NCI-H2227 treated with DMSO at 0.1 percent for 48 hours (cell line): ENCODE measurements at places on chromosomes 6 and 20.

DNA sequence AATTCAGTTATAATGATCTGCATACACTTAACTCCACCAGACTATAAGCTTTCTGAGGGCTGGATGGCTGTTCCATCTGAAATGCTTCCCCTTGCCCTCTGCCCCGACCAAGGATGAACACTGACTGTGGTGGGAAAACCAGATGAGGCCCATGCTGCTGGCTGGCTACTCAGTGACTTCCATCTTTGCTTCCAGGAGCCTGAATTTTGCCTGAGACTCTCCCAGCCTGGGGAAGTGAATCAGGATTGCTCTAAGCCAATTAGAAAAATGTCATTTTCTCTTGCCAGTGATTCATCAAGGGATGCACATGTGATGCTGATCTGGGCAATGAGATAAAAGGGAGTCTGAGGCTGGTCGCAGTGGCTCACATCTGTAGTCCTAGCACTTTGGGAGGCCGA lies 1.7 kb upstream of the TOMM34 start:
- DNase-seq: no peak

DNA sequence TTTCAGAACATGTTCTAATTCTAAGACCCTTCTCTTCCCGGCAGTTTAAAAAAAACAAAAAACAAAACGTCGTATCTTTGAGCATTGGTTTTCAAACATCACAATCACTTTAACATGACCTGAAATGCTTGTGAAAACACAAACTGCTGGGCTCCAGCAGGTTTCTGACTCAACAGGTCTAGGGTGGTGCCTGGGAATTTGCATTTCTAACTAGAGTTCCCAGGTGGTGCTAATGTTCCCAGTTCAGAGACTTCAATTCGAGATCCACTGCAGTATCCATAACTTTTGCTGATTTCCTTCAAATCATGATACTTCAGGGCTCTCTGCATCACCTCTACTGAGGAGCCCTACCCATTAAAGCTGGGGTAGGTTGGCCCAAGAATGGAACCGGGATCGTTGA lies 850 bp upstream of the SMPDL3A start:
- DNase-seq: no peak

- DNase-seq: no peak
These were observed 79.8 kb upstream of the EEF1E1 start for GRCh38 chr6:8181951-8182845.

DNA sequence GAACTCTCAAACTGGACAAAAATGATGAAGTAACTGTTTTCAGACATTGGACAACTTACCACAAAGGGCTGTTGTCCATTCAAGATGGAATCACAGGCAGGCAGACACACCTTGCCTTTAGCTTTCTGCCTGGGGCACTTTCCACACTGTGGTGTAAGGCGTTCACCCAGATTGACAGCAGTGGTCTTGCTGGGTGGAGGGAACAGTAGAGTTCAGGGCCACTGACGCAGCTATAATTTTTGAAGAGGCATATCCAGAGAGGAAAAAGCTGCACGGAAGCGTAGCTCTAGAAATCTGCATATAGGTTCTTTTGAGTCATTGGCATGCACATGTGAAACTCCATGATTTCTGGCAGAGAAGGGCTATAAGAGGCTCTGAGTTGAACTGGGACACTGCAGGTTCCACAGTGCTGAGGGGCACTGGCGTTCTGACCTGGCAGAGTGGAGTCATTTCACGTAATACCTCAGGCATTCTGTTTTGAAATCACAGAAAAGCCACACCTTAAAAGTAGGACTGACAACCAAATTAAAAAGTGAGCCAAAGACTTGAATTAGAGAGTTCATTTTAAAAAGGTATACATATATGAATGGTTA lies 105.0 kb upstream of the EDN1 start:
- no peak for DNase-seq

GRCh38 chr6:28607990-28608389 lies 82.3 kb downstream of the GPX5 start:
- peak; percentile 50 for DNase-seq

DNA sequence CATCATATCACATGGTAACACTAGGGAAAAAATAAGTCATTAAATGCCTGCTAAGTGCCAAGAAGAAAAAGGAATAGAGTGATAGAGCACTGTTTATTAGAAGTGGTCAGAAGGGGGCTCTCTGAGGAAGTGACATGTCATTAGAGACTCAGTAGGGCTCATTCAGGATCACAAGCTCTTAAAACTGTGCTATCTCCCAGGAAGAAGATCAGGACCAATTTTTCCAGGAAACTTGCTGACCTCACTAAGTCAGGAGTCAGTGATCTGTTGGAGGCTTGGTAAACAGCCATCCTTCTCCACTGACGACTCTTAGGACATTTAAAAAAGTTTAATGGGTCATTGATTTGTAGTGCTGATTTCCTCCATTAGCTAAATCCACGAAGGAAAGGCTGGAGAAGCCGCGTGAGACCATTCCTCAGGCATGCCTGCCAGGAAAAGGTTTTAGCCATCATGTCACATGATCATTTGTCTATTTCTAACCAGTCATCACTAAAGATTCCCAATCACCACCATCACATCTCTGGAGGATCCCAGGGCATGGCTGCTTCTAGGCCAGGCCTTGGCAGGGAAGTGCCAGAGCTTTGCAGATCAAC lies 5.9 kb upstream of the PTPN1 start:
- DNase-seq: no peak

- no peak for DNase-seq
These were observed 80.7 kb downstream of the TBC1D7 start for GRCh38 chr6:13247627-13248026.

DNA sequence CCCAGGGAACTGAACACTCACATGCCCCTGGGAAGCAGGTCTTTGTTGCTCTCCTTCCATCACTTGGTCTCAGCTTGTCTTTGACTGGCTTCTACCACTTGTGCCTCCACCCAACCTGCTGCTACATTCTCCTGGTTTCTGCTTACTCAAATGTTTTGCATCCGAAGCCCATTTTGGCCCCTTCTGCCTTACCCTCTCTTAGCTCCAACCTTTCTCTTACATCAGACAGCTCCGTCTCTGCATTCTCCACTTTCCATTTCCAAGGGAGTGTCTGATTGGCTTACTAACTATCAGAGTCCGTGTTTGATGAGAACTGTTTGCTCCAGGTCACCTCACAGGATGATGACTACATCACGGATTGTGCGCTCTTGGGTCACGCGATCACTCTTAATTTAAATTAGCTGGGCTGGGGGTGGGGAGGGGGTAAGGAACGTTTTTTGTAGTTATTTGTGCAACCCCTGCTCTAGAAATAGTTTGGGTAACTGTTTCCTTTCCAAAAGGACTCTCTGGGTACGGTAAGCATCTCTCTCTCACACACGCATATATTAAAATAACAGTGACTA lies 844 bp upstream of the ABRACL start:
- peak; percentile 52 for DNase-seq

- no peak for DNase-seq
These were observed 98.8 kb downstream of the CLVS2 start for GRCh38 chr6:123094795-123095194.

- no peak for DNase-seq
These were observed 46.9 kb downstream of the UST start for GRCh38 chr6:148793721-148794120.
